ENCODE measurements at places on chromosomes 2 and 18.

GRCh38 chr2:53490659-53491058 lies 276.9 kb upstream of the CHAC2 start:
- peak; percentile 69 for DNase-seq

DNA sequence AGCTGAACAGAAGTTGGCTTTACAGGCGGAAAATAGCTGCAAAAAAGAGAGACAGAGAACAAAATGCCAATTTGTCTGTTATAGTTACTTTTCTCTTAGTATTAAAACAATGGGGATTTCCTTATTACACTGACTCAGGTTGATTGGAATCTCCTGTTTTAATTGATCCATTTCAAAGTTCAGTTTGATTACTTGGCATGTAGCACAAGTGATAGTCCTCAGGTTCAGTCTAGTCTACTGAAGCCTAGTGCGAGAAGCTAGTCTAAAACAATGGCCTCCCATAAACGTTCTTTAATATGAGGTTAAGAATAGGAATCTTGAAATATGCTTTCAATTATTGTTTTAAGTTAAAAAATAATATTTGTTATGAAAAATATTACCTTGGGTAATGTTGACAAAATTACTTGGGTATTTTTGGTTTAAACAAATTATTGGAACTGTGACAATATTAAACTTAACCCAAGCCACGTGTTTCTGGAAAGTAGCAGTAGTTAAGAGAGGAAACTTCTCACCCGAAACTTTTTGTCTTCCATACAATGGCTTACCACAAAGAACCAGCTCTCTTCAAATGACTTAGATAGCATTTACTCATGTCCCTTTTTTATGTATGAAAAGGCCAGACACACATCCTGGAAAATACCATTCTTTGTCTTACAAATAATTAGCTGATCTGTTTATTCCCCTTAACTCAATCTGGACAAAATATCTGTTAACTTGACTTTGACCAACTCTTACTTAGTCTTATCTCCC lies 1326.2 kb upstream of the TMEFF2 start:
- no peak for DNase-seq

DNA sequence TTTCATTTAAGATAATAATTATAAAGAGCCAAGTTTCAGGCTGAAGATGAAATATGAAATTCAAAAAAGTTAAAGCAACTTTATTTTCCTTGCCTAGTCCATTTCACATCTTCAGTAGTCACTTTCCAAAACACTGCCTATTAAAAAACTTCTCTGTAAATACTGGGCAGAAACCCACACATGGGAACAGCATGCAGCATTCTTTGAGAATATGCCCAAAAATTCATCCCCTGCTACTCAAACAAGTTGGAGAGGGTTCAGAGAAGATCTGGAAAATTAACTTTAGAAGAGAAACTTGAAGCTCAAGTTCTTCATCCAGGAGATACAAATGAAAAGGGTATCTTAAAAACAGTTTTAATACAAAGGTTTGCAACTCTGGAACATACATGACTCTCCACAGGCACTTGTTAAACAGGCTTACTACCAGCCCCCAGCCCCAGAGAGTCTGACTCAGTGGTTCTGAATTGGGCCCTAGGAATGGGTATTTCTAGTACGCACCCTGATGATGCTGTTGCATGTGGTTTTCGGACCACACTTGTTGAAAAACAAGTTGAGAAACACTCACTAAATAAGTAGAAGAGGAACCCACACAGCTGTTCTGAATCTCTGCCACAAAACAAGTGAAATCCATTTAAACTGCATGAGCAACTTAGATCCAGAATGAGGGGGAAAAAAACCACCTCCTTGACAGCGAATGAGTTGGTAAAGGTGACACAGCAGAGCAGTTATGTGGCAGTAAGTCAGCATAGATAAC lies 329.1 kb downstream of the SATB2 start:
- no peak for DNase-seq

DNA sequence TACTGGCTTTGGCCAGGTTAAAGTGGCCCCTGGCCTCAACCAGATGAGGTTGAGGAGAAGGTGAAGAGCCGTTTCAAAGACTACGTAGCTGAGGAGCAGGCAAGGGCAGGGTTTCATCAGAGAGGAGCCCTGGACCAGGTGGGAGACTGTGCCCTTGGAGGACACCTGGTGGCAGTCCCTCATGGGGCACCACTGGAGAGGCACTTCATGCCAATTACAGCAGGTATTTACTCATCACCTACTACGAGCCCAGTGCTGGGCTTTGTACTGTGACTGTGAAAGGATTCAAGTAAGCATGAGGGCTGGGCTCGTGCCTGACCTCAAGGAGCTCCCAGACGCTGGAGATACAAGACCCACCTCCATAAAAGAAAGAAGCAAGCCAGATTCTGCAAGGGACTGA lies 37.6 kb downstream of the SMAD7 start:
- DNase-seq = no peak

GRCh38 chr18:79531926-79532312 lies 136.2 kb downstream of the NFATC1 start:
- no peak for DNase-seq

- no peak for DNase-seq
Observed at GRCh38 chr2:223230352-223230751, 178.4 kb downstream of the KCNE4 start.

DNA sequence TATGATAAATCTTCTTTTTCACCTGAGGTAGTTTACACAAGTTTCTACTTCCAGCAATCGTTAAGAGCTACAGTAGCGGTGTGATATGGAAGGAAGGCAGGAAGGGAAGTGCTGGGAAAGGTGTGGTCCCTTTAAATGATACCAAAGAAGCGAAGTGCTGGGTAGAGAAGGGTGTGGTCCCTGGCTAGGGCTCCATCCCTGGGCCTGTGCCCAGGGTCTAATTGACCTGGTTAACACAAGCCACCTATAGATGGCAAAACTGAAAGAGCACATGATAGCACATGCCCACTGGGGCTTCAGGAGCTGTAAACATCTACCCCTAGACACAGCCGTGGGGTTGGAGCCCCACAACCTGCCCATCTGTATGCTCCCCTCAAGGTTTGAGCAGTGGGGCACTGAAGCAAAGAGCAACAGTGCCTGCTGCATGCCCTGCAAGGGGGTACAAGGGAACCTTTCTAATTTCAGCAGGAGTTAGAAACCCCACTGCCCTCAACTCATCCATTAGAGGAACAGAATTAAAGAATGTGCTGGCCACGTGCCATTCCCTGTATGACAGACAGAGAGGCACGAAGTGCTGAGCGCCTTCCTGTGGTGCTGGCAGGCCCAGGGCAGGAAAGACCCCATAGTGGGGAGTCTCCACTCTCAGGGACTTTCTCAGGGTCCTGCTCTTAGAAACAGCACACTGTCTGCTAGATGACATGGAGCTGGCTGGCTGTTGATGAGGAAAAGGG lies 153.1 kb upstream of the LMAN1 start:
- DNase-seq = no peak

GRCh38 chr2:7281231-7282201 lies 364.3 kb downstream of the RNF144A start:
- peak; percentile 50 for DNase-seq

- no peak for DNase-seq
Observed at GRCh38 chr2:135512099-135512498, 18.9 kb downstream of the ZRANB3 start.

DNA sequence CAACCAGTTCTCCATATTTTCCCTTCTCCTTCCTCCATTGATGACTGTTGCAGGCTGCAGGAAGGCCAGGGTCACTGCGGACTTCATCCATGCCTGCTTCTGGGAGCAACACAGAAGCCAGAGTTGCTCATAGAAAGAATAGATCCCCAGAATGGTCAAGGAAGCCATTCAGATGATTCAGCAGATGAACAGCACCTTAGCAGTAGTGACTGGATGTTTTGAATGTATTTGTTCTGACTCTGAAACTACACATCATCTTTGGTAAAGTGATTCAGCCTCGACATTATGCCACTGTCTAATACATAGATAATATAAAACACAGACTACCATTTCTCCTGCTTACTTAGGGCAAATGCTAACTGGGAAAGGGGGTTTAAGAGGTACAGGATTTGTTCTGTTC lies 411.6 kb downstream of the RND3 start:
- DNase-seq = no peak

- no peak for DNase-seq
Observed at GRCh38 chr2:46332686-46333281, 35.6 kb downstream of the EPAS1 start.

DNA sequence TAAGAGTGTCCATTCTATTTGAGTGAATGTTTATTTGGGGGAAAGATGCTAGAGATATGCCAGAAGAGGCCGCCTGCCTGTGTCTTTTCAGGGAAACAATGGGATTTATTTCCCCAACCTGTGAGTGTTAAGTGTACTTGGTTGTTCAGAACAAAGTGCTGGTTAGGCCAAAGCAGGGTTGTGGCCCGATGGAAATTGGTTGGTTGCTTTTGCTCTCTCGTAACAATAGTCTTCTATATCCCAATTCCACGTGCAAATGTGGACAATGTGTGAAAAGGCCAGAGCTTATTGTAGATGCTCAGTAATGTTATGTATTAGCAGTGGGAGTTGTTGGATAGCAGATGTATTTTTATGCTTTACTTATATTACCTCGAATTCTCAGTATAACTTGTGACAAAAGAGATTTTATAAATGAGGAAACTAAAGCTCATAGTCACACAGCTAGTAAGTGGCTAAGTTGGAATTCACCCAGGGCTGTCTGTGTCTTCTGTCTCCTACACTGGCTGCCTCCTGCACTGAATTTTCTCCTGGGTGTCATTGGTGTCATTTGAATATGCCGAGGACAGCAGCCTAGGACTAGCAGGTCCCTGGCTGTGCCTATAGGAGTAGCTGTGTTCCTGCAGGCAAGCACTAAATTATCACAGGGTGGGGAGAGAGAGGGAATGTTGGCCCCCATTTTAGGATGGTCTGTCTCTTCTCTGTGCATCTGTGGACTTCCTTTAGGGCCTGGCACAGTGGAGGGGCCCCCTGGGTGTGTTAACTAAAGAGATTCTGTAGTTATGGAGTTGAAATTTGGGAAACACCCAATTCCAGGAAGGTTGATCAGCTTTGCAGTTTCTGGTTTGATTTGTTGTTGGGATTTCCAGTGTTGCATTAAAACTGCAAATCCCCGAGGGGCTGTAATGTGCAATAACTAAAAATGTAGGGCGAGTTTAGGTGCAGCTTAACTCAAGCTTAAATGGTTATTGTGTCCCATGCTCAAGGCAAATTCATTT lies 21.6 kb downstream of the GPD2 start:
- DNase-seq = no peak
